ENCODE measurements at places on chromosomes 11 and 22.

GRCh38 chr11:122365610-122366360 lies 249.8 kb upstream of the BLID start:
- H3K27me3 ChIP-seq, result no peaks in the 10 kb centered on the region
- no peak overlapping the region for H3K27ac ChIP-seq
- no peaks in the 10 kb centered on the region for H3K36me3 ChIP-seq
- no peak for DNase-seq

GRCh38 chr22:27560781-27561180 lies 240.8 kb downstream of the MN1 start:
- DNase-seq, result no peak
- H3K4me3 ChIP-seq, result no peak overlapping the region
- no peaks in the 10 kb centered on the region for H3K4me1 ChIP-seq
- H3K36me3 ChIP-seq, result no peaks in the 10 kb centered on the region
- H3K27ac ChIP-seq, result no peak overlapping the region
- H3K27me3 ChIP-seq, result peaks cover 14% of the 10 kb centered on the region

DNA sequence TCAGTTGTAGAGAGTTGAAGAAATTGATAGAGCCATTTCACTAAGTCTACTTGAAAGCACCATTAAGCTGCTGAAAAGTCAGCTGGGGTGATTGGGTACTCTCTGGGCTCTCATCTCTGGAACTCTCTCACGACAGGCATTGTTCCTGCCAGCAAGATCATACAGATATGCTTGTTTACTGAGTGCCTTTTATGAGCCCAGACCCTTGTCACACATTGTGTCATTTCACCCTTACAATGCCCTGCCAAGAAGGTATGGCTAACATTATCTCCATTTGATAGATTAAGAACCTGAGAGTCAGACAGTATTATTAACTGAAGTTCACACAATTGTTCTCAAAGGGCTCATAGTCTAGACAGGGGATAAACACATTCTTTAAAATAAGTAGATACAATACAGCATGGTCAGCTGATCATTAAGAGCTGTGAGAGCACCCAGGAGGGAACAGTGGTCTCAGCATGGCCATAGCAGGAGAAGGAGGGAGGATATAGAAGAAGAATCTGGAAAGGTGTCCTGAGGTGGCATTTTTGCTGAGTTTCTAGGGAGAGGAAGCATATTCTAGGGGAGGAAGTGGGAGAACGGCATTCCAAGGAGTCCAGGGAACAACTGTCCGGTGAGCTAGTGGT lies 580.5 kb downstream of the INSC start:
- no peak overlapping the region for H3K27ac ChIP-seq
- no peaks in the 10 kb centered on the region for H3K36me3 ChIP-seq
- no peak for DNase-seq
- H3K27me3 ChIP-seq, result no peaks in the 10 kb centered on the region
- H3K4me1 ChIP-seq, result no peaks in the 10 kb centered on the region

DNA sequence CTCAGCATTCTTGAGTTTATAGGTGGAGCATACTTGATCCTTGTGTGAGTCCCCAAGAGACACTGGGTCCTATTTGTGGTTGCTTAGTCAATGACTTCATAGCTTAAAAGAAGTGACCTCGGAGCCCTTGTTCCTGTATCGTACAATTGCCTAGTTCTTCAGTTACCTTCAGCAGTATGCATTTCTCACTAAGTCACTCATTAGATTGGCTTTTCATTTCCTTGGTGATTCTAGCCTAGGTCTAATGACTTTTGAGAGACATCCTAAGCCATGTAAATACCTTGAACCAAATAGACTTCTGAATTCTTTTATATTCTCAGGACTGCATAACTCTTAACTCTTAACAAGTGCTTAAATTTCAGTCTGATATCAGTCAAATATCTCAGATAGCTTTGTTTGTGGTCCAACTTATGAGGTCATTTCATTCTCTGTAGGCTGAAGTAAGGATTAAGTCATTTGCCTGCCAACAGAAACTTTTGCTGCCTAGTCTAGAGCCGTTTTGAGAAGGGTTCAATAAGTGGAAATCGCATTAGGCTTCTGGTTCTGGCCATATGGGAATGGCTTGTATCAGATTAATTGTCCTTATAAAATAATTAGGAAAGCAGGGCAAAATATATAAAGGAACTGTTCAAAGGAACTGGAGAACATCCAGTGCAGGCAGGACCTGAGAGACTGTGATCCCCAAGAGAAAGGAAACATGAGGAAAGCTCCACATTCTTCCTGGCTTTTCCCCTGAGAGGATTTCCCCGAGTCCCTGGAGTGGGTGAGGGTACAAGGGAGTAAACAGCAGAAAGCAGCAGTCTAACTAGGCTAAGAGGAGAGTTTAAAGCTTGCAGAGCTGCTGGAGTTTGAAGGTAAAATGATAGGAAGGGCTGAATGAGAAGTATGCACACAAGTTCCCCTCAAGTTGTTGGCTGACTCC lies 39.9 kb downstream of the TRAF6 start:
- H3K4me1 ChIP-seq, result peaks cover 44% of the 10 kb centered on the region
- DNase-seq, result no peak
- H3K4me3 ChIP-seq, result no peak overlapping the region
- H3K27ac ChIP-seq, result peak overlapping the region; percentile 87
- H3K36me3 ChIP-seq, result peaks cover 6% of the 10 kb centered on the region
- no peaks in the 10 kb centered on the region for H3K27me3 ChIP-seq

- H3K4me1 ChIP-seq, result peaks cover 9% of the 10 kb centered on the region
- peak overlapping the region; percentile 85 for H3K27ac ChIP-seq
- no peaks in the 10 kb centered on the region for H3K27me3 ChIP-seq
- DNase-seq, result no peak
- peaks cover 12% of the 10 kb centered on the region for H3K36me3 ChIP-seq
Measured at GRCh38 chr22:50325444-50326224, 1.2 kb downstream of the DENND6B start.

DNA sequence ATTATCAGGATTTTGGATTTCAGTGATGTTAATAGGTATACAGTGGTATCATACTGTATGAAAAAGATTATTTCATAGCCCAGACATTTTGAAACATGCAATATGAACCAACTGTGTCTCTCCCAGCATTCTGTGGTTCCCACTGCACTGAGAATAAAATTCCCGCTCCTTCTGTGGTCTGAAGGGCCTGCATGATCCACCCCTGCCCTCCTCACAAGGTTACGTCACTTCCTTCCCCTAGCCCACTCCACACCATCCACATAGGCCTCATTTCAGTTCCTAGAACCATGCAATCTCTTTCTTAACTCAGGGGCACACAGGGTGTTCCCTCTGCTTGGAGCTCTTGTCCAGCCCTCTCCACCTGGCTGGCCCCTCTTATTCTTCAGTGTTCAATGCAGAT lies 103.1 kb downstream of the TSPAN18 start:
- no peak for DNase-seq
- peaks cover 12% of the 10 kb centered on the region for H3K27me3 ChIP-seq
- H3K4me3 ChIP-seq, result no peak overlapping the region
- H3K27ac ChIP-seq, result no peak overlapping the region
- no peaks in the 10 kb centered on the region for H3K36me3 ChIP-seq

DNA sequence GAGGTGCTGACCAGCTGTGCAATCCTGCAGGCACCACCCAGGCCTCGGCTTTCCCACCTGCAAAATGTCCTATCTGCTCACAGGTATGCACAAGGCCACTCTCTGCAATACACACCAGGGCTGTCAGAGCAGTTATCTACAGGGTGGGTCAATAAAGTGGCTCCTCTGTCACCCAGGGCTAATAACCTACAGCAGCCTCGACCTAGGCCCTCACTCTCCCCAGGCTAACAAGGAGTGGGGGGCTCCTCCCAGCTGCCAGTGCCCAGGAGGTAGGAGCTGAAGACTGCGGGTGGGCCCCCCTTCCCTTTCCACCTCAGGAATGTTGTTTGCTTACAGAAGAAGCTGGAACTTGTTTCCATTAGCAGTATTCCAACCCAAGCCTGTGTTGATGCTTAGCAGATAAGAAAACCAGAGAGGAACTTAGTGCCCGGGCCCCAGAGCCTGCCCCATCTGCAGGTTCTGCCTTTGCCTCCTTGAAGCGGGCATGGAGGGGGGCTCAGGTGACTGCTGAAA lies 26.8 kb downstream of the MYH9 start:
- peaks cover 87% of the 10 kb centered on the region for H3K36me3 ChIP-seq
- H3K27me3 ChIP-seq, result no peaks in the 10 kb centered on the region
- no peak for DNase-seq
- H3K4me3 ChIP-seq, result peak overlapping the region; percentile 83
- H3K4me1 ChIP-seq, result peaks cover 88% of the 10 kb centered on the region

GRCh38 chr11:27282806-27283205 lies 80.2 kb downstream of the CCDC34 start:
- H3K27me3 ChIP-seq, result no peaks in the 10 kb centered on the region
- no peak overlapping the region for H3K27ac ChIP-seq
- peaks cover 4% of the 10 kb centered on the region for H3K36me3 ChIP-seq
- no peak for DNase-seq

- no peaks in the 10 kb centered on the region for H3K27me3 ChIP-seq
- no peak overlapping the region for H3K27ac ChIP-seq
- no peak for DNase-seq
- peaks cover 2% of the 10 kb centered on the region for H3K4me1 ChIP-seq
- H3K4me3 ChIP-seq, result no peak overlapping the region
Measured at GRCh38 chr22:20590477-20591294, 83.3 kb downstream of the MED15 start.

DNA sequence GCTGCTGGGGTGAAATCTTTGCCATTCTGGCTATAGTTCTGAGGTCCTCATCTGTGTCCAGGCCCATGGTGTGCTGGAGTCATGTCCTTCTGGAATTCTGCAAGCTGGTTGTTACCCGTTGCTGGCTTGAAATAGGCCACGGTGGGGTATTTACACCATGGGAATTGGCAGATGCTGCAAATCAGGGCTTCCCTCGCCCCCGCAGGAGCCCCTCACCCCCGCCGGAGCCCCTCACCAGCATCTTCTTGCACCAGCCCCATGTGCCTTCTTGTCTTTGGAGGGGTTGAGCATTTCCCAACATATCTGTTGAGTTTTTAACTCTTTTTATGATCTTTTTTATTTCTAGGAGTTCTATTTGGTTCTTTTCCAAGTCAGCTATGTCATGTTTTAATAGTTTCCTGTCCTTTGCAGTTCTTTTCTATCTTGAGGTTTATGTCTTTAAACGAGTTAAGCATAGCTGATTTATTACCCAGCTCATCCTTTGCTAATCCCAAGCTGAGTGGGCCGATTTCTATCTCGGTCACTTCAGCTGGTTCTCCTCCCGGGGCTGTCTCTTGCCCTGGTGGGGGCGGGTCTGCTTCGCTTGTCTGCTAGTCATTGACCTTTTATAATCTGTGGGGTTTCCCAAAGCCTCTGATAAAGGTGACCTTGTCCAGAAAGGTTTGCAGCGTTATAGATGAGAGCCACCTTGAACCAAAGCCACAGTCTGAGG lies 17.6 kb downstream of the ANO1 start:
- H3K36me3 ChIP-seq, result no peaks in the 10 kb centered on the region
- H3K4me3 ChIP-seq, result no peak overlapping the region
- no peak for DNase-seq
- H3K27me3 ChIP-seq, result peaks cover 51% of the 10 kb centered on the region
- no peaks in the 10 kb centered on the region for H3K4me1 ChIP-seq

GRCh38 chr11:65051398-65051858 lies 6.9 kb downstream of the NAALADL1 start:
- no peak overlapping the region for H3K4me3 ChIP-seq
- H3K4me1 ChIP-seq, result peaks cover 12% of the 10 kb centered on the region
- no peak overlapping the region for H3K27ac ChIP-seq
- no peaks in the 10 kb centered on the region for H3K27me3 ChIP-seq

DNA sequence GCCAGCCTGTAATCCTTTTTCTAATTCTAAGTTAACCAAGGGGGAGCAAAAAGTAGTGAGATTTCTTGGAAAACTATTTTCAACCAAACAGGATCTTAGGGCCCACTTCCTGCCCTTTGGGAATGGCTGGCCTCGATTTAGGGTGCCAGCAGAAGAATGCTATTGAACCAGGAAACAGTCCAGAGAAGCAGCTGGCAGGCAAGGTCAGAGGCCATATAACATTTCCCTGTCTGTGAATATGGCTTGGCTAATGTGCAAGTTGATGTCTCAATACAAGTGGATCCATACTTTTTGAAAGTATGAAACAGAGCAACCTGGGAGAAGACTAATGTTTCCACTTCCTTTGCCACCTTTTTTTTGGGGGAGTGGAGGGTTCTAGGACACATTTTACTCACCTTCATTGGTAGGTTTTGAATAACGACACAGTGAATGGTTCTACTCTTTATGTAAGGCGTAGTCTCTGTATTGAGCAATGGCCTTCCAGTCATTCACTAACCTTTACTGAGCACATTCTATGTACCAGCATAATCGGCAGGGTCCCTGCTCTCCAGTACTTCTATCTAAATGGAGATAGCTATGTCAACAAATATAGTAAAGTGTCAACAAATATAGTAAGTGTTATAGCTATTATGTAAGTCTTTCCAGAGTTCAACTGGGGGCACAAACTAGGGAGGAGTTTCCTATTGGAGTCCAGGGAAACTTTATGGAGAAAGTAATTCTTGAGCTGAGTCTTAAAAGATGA lies 34.2 kb upstream of the RRM1 start:
- peak overlapping the region; percentile 75 for H3K27ac ChIP-seq
- no peaks in the 10 kb centered on the region for H3K27me3 ChIP-seq
- no peak for DNase-seq
- peaks cover 13% of the 10 kb centered on the region for H3K4me1 ChIP-seq
- H3K36me3 ChIP-seq, result peaks cover 35% of the 10 kb centered on the region

DNA sequence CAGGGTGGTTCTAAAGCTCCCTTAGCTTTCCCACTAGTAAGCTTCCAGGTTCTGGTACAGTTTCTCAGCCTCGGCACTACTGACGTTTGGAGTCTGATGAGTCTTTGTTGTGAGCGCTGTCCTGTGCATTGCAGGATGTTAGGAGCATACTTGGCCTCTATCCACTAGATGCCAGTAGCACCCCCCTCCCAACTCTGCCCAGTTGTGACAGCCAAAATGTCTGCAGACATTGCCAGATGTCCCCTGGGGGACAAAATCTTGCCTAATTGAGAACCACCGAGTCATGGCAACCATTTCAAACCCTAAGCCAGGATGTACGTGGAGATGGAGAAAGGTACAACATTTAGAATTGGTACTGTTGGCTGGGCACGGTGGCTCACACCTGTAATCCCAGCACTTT lies 68.7 kb downstream of the PTPRJ start:
- DNase-seq, result no peak
- H3K27me3 ChIP-seq, result no peaks in the 10 kb centered on the region
- peaks cover 60% of the 10 kb centered on the region for H3K4me1 ChIP-seq
- H3K36me3 ChIP-seq, result no peaks in the 10 kb centered on the region

- DNase-seq, result peak; percentile 55
- no peaks in the 10 kb centered on the region for H3K27me3 ChIP-seq
- peaks cover 15% of the 10 kb centered on the region for H3K4me1 ChIP-seq
- H3K4me3 ChIP-seq, result peak overlapping the region; percentile 58
- H3K27ac ChIP-seq, result peak overlapping the region; percentile 84
Measured at GRCh38 chr11:75508051-75508561, 17.6 kb downstream of the GDPD5 start.
